ENCODE measurements at places on chromosomes 7 and 10.
A peak's percentile ranks its signal among the peaks of the same experiment; 100 is the strongest.

- DNase-seq = no peak
Measured at GRCh38 chr10:61066661-61067344, 122.8 kb upstream of the RHOBTB1 start.

DNA sequence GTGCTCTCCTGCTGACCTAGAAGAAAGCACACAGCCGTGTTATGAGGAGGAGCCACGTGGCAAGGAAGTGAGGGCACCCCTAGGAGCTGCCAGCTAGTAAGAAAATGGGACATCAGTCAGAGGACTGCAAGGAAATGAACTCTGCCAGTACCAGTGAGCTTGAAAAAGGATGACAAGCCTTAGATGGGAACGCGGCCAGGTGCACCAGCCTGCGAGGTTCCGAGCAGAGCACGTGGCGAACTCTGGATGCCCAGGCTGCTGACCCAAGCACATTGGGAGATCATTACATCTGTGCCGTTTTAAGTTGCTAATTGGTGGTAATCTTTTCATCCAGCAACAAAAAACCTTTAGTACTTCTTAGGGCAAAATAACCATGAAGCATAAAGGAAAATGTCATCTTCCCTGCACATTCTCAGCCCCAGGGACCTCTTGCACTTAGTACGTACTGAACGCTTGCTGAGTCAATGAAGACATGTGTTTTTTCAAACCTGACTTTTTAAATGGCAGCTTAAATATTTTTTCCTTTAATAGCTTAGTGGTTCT, 69.4 kb downstream of the AMZ1 start:
- DNase-seq = no peak

DNA sequence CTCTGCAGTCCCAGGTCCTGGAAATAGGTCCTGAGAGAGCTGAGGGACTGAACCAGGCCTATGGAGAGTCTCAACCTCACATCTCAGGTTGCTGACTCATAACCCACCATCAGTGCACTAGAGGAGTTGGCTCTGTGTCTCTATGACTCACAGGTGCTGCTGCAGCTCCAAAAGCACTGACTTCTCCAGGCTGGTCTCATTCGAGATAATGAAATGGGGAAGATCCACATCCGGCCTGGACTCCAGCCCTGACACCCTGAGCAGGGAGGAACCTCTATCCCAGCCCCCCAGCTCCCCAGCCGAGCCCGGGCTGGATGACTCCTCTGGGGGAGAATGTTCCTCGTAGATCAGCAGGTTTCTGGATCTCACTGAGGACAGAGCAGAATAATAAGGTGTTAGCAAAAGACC, 35.5 kb upstream of the DGKI start:
- peak; percentile 83 for DNase-seq

DNA sequence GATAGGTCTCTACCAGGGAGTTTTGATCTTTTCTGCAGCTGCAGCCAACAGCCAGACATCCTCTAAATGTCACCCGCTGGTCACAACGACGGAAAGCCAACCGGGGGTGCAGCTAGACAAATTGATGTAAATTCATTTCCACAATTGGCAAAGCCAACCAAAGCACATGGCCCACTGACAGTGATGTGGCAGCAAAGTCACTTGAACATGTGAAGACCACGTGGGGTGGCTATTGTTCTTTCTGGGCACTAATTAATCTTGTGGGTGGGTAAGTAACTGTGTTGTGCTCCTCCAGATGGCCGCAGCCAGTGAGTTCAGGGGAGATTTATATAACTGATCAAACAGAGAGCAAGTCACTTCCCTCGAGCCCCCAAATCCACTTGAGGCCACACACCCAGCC, 354.1 kb downstream of the ANKRD30A start:
- no peak for DNase-seq

DNA sequence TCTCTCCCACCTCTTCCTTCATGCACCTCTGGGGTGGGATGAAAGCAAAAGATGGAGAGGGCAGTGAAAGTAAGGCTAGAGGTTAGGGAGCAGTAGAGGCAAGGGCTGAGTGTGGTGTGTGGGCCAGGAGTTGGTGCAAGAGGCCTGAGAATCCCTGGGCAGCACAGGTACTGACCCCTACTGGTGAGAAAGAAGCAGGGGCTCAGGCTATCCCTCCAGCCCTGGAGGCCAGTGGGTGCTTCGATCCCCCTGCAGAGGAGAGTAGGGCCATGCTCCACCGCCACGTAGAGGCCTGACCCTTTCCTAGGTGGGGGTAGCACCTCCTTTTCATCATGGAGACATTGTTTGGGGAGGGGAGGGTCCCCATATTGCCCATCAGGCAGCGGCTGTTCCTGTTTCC, 9.8 kb downstream of the CDHR1 start:
- DNase-seq = peak; percentile 60

GRCh38 chr7:19762631-19763030, 10.8 kb downstream of the TMEM196 start:
- DNase-seq = no peak

GRCh38 chr7:157483971-157484410, 147.2 kb downstream of the DNAJB6 start:
- DNase-seq = no peak

- peak; percentile 18 for DNase-seq
Measured at GRCh38 chr7:141074162-141074991, 513 bp downstream of the TMEM178B start.

DNA sequence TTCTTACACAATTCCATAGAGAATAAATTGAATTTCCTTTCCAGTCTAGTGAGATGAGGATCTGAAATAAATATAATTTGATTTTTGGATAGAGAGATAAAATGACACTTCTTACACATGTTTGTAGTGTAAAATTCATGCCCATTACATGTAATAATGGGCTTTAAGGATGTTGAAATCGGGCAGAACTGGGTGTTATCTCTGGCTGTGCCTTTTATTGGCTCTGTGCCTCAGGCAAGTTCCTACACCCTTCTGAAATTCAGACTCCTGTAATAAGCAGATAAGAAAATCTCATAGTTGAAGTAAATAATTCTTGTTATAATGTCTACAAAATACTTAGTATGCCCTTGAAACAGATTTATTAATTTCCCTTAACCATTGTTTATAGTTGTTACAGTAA, 125.6 kb downstream of the SEMA3A start:
- DNase-seq = no peak

DNA sequence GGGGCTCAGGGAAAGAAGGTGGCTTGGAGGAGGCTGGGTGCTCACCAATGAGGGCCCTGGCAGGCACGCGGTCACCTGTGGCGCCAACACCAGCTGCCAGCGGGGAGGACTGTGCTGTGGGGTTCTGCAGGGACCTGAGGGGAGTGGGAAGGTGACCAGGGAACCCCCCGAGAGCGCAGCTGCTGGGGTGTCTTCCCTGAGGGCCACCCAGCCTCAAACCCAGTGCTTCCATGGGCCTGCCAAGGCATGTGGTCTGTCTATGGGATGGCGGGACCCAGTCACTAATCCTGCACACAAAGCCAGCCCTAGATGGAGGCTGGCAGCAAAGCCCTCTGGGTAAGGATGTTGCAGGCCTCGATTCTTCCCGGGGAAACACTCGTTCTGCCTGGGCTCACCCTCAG, 117.1 kb downstream of the EBF3 start:
- no peak for DNase-seq

DNA sequence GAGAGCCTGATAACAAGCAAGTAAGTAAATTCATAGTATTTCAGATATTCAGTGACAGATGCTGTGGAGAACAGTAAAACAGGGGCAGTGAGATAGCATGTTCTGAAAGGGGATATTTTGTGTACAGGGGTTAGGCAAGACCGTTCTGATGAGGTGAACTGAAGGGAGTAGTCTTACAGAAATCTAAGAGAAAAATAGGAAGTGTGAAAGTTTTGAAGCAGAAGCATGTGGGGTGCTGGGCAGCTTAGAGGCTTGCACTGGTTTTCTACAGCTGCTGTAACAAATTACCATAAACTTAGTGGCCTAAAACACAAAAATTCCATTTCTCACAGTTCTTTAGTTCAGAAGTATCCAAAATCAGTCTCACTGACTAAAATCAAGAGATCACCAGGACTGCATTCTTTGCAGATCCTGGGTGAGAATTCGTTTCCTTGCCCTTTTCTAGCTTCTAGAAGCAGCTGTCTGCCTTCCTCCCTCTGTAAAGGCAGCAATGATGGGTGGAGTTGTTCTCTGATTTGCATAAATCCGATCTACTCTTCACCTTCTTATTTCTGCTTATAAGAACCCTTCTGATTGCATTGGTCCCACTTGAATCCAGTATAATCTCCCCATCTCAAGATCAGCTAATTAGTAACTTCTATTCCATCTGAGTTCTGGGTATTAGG, 7.5 kb upstream of the KLF14 start:
- DNase-seq = no peak

DNA sequence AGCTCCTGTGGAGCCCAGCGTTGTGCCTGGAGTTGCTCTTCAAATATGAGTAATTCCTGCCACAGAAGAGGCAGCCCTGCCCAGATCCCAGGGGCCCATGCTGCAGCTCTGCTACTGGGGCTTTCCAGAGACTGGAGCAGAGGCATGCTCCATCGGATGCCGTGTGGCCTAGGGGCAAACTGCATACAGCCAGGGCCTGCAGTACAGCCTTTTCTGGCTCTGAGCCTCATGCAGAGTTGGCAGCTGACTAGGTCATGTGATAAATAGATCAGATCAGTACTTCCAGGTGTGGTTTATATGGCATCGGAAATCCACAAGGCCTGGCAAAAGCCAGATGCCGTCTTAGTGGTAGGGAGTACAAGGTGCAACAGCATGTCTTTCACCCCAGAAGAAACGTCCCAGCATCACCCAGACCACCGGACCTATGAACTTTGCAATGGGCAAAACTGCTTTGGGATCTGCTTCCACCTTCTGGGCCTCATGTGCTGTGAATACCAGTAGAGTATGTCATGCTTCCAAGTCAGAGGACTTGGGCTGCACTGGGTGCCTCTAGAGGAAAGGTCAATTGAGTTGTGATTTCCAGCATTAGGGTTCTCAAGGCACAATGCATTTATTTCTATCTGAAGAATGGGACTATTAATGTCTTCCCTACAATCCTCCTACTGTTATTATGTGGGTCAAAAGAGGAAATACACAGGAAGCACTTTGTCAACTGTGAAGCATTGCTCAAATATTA, 250.7 kb upstream of the ZNF32 start:
- no peak for DNase-seq

- DNase-seq = no peak
Measured at GRCh38 chr7:149569025-149569725, 71.6 kb upstream of the ZNF746 start.

GRCh38 chr10:125034675-125035074, 92.8 kb downstream of the ZRANB1 start:
- DNase-seq = no peak

GRCh38 chr10:8056378-8056777, 1.9 kb downstream of the GATA3 start:
- no peak for DNase-seq

DNA sequence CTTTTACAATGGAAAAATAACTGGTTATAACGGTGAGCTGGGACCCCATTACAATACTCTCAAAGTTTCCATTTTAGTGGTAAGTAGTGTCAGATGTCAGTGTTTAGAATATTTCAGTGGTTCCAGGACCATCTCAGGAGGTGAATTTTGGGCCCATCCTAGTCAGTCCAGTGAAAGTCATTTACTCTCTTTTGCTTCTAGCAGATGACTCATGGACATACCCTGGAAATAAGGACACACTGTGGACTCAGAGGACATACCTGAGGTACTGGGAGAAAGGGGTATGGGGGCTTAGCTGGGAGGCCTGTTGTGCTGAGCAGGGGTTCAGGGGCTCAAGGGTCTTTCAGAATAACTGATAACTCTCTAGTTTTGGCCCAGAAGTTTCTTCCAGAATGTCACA, 618 bp upstream of the GIMAP4 start:
- no peak for DNase-seq

DNA sequence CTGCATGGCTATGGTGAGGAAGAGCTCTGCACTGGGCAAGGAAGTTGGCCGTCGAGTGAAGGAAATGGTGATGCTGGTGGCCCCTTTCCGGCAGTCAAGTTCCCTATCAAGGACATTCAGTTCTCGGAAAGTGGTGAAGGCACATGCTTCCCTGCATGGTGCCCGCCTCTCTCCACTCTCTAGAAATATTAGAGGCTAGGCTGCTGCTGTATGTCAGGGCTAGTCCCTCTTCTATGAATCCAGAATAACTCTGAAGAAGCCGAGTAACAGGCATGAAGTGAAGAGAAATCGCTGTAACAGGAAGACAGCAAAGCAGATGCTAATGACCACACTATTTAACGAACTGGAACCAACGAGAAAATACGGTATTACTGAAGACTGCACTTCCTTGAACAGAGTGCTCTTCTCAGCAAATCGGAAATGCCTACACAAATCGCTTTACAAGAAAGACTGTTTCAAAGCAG, 5.4 kb downstream of the IDI1 start:
- peak; percentile 79 for DNase-seq

DNA sequence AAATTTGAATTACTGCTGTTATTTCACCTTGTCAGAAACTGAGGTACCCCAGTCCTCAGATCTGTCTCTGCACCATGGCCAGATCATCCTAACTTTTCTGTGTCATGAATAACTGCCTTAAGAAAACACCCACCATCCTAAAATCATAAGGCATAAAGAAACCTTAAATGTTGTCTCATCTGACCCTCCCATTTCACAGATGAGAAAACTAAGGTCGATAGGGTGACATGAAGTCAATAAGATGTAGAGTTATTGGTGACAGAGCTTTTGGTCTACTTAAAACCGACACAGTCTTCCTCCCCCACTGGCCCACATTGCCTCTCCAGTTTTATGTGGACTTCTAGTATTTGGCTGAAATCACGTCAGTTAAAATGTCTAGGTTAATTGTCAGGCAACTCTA, 101.5 kb upstream of the PDCD4 start:
- no peak for DNase-seq

DNA sequence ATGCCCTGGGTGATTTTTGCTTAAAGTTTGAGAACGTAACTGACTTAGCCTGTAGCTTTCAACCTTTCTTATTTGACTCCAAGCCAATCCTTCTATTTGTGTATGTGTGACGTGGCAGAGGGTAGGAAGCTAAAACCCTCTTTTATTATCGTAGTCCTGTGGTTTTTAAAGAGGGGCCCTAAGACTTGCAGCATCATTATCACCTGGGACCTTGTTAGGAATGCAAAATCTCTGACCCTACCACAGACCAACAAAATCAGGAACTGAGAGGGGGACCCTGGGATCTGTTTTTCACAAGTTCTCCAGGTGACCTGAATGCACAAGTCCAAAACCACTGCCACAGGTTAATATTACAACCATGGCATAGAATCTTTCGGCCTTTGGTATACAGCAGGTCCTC, 80.1 kb downstream of the OSBPL3 start:
- peak; percentile 85 for DNase-seq

DNA sequence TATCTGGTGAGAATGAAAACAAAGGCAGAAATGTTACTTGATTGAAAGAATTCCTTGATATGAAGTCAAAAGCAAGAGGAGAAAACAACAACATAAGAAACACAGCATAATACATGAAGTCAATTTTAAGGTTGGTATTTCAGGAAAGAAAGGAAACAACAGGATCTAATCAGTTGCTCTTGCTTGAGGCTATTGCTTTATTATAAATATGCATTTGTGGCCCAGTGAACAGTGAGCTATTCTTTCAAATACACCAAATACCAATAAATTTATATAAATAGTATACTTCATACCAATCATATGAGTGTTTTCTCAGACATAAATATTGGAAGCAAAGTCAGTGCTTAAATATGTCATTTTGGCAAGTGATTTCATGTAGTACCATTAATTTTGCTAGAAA, 806.6 kb downstream of the NXPH1 start:
- DNase-seq = no peak
